ENCODE measurements at places on chromosomes 7 and 10.

DNA sequence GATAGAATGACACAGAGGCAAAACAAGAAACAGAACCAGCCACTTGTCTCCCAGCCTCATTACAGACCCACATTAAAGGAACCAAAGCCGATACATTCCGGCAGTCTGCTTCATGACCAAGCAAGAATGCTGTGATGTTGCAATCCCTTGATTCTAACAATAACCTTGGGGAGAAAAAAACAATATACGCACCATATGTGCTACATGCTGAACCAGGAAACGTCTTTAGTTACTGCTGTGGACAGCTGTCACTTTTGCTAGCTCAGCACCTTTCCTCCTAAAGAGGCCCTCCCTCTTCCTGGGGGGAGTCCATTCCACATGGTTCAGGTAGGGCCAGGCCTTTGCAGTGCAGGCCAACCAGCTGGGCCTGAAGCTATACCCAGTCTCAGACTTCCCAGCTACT lies 79.1 kb downstream of the PRTFDC1 start:
- no peak for DNase-seq

GRCh38 chr10:90168244-90168643 lies 466.9 kb downstream of the KIF20B start:
- DNase-seq = no peak

GRCh38 chr10:112314822-112315474 lies 31.7 kb downstream of the TECTB start:
- peak; percentile 53 for DNase-seq

- peak; percentile 70 for DNase-seq
Measured at GRCh38 chr10:71812016-71812912, 38.8 kb downstream of the PSAP start.

DNA sequence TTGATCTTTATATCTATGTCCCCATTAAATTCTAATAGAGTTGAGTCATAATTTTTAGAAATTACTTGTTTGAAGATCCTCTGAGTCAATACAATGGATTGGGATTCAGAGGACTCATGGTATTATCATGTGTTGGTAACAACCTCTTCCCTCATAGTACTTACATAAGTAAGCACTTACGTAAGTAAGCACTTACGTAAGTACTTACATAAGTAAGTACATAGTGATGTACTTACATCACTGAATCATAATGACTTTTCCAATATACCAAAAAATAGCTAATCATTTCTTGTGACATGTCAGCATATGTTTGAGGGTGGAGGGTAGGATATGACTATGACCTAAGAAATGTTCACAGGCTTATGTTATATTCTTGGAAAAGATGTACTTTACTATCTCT lies 740.5 kb downstream of the SORCS1 start:
- DNase-seq = no peak

DNA sequence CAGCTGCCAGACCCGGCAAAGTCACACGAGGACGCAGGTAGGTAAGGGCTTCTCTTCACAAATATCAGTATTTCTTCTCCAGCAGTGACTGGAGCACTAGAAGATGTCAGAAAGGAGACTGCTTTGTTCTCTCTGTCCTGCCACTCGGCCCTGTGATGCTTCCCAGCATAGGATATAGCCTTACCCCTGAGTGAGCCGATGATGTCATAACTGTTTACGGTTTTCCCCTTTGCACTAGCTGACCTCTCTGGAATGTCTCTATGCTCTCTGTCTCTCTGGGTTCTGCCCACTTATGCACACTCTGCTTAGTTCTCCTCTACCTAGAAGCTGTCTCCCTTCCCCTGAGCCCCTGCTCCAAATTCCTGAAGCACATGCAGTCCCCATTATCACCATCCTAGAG lies 167.5 kb upstream of the PODXL start:
- no peak for DNase-seq

GRCh38 chr7:69691734-69692133 lies 93.5 kb downstream of the AUTS2 start:
- no peak for DNase-seq

- no peak for DNase-seq
Measured at GRCh38 chr10:133254421-133255120, 16.9 kb downstream of the VENTX start.

DNA sequence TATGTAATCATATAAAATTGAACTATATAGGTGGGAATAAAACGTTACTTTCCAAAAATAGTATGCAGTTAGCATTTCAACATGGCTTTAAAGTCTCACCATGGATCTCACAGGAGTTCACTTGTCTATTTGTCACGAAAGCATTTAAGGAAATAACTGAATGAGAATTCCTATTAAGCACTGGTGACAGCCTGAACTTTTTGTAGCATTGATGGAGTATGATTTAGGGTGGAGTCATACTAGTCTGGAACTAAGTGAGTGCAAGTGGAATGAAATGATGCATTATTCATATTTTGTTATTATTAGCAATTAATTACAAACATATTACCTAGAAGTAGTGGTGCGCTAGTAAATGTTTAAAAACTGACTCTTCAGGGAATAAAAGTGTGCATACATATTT lies 26.0 kb upstream of the HIBADH start:
- no peak for DNase-seq

- DNase-seq = no peak
Measured at GRCh38 chr7:32059289-32060011, 10.8 kb downstream of the PDE1C start.

- DNase-seq = peak; percentile 26
Measured at GRCh38 chr10:96587264-96588059, 650 bp upstream of the TM9SF3 start.

GRCh38 chr7:2099048-2099957 lies 133.4 kb downstream of the MAD1L1 start:
- DNase-seq = no peak

GRCh38 chr10:122504610-122504950 lies 43.2 kb downstream of the HTRA1 start:
- no peak for DNase-seq

DNA sequence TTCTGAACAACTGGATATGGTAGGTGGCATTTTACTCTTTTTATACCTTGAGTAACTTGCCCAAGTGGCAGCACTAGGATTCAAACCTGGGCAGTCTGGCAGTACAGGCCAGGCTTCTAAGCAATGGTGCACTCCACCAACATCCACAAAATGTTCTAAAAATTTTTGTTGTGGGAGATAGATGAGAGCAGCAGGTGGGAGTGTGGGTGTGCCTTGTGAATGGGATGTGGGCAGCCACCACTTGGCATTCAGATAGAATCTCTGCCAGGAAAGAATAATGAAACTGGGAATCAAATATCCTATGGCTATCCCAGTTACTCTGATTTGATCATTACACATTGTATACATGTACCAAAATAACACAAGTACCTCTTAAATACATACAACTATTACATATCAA lies 810.7 kb downstream of the MAGI2 start:
- DNase-seq = no peak

DNA sequence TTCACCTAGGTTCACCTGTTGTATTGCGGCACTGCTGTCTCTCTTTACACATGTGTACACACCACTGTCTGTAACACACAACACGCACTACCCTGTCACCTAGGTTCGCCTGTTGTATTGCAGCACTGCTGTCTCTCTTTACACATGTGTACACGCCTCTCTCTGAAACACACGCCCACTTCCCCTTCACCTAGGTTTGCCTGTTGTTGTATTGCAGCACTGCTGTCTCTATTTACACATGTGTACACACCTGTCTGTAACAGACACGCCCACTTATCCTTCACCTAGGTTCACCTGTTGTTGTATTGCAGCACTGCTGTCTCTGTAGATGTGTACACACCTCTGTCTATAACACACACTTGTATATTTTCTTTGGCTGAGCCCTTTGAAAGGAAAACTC lies 51.5 kb downstream of the WDR37 start:
- DNase-seq = no peak

All from activated T-helper 1 cell treated with anti-CD3 and anti-CD28 coated beads, Interleukin-2, amount 50 U/mL, for 16 hours (primary cell).